ENCODE measurements at places on chromosomes 5 and 9.

DNA sequence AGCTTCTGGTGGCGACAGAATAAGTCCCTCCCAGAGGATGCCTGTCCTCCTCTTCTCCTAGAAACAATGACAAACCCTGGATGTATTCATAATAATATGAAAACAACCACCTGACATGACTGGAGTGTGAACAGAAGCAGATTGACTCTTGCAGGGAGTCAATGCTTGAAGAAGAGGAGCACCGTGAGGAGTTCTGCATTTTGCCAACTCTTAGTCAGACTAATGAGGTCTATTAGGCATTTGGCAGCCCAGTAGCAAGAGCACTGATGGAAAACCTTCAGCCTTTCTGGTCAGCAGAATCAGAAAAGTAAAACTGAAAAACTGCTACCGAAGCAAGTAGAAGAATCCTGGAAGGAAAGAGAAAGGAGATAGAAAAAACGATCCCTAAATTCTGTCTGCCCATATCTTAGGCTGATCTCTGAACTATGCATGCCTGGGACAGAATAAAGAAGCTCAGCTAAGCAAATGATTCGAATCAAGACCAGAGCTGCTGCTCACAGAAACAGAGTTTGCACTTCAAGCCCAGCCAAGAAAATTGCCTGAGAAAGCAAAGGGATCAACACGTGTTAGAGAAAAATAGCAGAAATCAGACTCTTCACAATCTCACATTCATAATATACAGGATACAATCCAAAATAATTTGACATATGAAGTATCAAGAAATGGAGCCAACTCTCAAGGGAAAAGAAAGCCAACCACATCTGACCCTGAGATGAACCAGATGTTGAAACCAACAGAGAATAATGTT, 69.5 kb upstream of the OSMR start:
- no peak for DNase-seq

DNA sequence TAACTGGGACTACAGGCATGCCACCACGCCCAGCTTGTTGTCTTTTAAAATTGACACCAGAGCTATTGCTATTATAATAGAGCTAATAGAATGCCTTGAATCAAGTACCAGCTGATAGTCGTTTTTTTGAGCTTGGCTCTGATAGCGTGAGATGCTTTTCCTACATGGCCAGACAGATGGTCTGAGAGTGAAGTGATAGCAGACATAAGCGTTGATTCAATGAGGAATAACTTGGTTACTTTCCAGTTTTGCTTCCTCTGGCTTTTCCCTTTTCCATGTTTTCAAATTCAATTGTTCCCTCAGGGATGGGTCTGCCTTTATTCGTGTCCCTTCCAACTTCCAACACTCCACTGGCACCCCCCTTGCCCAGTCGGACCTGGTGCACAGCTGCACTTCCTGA, 15.4 kb downstream of the AGXT2 start:
- DNase-seq: no peak

DNA sequence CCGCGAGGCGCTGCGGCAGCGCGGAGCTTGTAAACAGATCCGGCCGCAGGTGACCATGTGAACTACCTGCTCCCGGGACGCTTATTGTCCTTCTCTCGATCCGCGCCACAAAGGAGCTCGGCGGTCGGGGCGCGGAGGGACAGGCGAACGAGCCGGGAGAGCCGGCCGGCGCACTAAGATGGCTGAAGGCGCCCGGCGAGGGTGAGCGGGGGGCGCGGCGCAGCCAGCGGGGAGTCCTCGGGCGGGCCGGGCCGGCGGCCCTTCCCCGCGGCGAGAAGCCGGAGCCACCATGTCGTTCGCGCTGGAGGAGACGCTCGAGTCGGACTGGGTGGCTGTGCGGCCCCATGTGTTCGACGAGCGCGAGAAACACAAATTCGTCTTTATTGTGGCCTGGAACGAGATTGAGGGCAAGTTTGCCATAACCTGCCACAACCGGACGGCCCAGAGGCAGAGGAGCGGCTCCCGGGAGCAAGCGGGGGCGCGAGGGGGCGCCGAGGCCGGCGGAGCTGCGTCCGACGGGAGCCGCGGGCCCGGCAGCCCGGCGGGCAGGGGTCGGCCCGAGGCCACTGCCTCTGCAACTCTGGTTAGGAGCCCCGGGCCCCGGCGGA, 535 bp downstream of the JMY start:
- peak; percentile 51 for DNase-seq

DNA sequence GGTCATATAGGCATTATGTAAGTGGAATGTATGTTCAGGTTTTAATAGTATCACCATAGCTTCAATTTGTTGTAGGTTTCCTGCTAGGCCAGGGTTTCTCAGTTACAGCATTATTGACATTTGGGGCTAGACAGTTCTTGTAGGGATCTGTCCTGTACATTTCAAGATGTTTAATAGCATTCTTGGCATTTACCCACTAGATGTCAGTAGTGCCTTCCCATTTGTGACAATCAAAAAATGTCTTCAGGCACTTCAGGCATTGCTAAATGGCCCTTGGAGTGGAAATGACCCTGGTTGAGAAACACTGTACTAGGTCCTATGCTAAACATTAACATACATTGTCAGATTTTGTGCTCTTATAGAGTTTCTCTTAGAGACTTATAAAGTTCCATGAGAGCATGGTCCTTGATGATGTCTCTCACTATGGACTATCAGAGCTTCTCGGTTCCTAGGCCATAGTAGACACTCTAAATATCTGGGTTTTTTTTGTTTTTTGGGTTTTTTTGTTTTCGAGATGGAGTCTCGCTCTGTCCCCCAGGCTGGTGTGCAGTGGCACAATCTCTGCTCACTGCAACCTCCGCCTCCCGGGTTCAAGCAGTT, 1.4 kb downstream of the KIF20A start:
- no peak for DNase-seq

GRCh38 chr5:543755-544674, 19.8 kb upstream of the SLC9A3 start:
- DNase-seq: peak; percentile 68

GRCh38 chr9:94157050-94157801, 73.0 kb downstream of the PTPDC1 start:
- no peak for DNase-seq

- no peak for DNase-seq
These were observed 71.5 kb downstream of the SEMA5A start for GRCh38 chr5:9474219-9475002.

DNA sequence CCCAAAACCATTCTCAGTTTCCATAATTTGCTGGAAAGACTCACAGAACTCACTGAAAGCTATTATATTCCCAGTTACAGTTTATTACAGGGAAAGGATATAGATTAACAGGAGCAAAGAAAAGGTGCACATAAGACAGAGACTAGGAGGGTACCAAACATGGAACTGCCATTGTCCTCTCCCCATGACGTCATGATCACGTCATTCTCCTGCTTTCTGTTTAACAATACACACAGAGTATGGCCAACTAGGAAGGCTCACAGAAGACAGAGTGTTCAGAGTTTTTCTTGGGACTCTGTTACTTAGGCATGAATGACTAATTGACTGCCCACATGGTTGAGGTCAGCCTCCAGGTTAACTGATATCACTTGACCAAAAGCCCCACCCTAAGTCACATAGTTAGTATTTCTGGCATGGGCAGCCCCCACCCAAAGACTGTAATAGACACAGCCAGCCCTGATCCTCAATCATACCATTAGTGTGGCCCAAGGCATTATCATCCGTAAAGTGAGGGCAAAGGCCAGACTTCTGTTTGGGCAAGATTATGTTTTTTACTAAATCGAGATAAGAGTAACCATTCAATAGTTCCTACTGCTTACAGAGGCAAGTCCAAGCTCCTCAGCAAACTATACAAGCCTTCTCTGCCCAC, 353.5 kb upstream of the POU5F2 start:
- DNase-seq: no peak

DNA sequence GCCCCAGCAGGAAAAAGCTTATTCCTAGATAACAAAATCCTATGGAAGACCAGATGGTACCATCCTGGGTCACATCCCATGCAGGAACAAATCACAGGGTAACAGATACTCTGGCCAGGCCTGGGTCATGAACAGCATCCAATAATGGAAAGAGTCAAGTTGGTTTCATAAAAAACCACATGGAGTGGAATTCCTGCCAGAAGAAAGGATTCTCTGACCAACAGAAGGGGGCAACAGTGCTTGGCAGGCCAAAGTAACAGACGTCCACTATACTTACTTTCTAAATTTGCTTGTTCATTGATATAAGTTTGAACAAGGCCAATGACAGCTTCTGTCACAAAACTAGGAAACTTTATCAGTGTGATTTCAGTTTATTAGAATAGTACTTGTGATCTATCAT, 273.5 kb downstream of the ARRDC3 start:
- DNase-seq: no peak

DNA sequence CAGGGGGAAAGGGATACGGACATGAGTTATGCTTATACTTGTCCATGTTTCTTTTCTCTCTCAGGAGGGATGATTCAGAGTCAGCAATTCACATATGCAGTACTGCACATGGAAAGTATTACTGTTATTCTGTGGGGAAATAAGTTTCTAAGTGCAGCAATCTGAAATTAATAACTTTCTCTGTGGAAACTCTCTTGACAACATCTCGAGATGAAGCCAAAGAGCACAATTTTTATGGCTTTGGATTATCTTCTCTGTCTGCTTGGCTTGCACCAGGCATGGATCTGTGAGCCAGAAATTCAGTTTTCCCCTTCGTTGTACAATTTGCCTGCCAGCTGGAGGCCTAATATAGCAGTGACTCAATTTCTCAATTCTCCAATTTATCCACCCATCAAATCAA, 2.5 kb upstream of the NDFIP1 start:
- no peak for DNase-seq

- DNase-seq: no peak
These were observed 396.7 kb upstream of the CLINT1 start for GRCh38 chr5:158255609-158256008.

DNA sequence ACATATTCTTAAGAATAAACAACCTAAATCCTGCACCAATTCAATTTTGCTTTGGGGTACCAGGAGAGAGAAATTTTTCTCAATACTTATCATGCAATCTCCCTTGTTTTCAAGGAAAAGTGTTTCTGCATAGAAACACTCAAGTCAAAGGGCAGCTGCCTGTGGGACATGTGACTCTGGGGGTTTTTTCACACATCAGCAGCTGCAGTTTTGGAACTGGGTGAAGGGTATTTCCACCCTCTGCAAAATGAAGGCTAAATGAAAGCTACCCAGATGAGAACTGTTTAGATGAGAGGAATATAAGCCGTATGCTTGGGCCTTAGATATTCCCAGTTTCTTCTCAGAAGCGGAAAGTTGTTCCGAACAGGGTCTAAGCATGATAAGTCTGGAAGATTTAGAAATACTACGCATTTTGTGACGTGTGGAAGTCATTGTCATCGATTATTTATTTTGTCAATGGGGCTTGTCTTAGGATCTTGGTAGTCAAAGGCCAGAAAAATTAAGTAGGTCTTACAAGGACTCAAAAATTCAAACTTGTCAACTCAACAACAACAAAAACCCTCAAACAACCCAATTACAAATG, 64.3 kb upstream of the BOD1 start:
- DNase-seq: no peak

- no peak for DNase-seq
These were observed 12.4 kb downstream of the DNAJB5 start for GRCh38 chr9:35001803-35002502.

DNA sequence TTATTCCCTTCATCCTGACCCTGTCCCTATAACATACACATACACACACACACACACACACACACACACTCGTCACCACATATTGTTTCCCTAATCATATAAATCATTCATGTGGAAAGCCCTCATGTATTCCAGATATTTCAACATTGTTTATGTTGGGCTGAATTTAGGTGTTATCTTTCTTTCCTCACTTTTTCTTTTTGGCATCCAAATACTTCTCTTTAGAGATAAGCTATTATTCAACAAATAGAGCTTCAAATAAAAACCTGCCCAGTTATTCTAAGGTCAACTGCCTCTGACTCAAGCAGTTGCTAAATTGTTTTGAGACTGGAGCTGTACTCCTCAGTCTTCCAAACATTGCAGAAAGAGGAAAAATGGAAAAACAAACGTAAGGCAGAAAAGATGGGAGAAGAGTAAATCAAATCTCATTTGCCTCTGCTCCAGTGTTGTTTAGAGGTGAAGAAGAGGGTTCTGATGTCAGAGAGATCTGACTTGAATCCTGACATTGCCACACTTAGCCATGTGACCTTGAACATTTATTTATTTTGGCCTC, 215.7 kb downstream of the GAS1 start:
- no peak for DNase-seq

- no peak for DNase-seq
These were observed 103.8 kb upstream of the WWC1 start for GRCh38 chr5:168187614-168188013.

DNA sequence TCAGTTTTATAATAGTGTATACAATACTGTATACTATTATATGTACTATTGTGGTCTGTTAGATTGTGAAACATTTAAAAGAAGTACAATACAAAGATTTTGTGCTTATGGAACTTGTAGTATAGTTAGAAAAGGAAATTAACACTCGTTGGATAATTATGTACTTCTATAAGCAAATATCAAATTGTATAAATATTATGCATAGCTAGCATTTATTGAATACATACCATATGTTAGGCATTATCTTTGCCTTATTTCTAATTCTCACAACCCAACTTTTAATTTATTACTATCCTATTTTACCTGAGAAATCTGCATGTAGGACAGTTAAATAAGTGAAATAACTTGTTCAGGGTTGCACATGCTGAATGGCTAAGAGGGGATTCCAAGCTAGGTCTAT, 37.5 kb downstream of the RAB3C start:
- DNase-seq: no peak

DNA sequence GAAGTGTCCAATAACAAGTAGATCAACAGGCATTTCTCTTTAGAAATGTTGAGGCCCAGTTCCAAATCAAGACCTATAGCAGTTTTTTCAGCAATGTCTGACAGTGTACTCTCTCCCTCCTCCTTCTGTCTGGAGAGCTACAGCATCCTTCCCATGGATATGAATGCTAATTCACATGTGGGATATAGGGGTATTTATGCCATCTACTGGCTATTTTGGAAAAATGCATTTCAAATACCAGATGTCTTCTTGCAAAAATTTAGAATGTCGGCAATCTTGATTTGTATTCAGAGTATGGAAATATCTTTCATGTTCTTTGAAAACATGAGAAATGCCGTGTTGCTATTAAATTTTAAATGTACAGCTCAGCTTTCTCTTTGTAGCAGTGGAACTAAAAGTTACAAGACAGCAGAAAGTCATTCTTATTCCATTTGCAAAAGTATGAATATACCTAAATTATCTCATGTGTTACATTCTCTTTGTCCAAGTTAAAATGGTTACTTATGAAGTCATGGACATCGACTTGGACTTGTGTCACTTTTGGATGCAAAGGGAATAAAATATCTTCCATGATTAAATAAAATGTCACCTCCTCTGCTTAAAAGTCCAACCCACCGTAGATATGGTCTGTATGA, 647.8 kb downstream of the TAF11L14 start:
- no peak for DNase-seq

GRCh38 chr5:147051193-147051592, 172.6 kb upstream of the PPP2R2B start:
- no peak for DNase-seq

GRCh38 chr5:108546939-108547338, 165.0 kb upstream of the FBXL17 start:
- no peak for DNase-seq

DNA sequence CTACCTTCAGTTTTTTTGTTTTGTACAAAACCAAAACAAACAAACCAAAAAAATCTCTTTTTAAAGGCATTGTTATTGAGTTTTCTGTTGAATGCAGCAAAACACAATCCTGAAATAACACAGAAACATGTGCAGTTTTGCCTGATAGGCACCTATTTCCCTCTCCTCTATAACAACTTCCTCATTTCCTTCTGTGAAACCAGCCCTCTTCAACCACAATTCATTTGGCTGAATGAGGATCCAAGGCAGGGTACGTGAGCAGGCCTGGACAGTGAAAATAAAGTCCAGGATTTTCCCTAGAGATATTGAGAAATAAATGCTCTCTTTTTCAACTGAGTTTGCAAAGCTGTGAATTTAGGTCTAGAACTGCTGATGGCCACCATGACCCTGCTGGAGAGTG, 134.8 kb upstream of the LARP1 start:
- DNase-seq: no peak
